NCI-H69 (cell line): ENCODE measurements at places on chromosomes 2 and 18.

DNA sequence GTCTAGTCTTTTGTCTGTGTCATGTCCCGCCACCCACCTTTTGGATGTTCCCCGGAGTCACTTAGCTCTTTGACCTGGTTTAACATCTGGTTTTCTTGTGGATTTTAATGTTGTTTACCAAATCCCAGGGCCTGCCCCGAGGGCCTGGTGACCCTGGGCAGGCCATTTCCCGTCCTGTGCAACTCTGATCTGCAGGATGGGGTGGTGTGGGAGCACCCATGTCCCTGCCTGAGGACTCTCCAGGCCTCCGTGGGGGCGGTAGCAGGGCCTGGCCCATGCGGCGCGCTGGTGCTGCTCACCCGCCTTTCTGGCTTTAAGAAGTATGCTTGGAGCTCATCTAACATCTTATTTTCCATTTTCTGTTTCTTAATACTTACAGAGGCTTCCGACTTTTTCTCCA is 10.7 kb downstream of the RAMP1 start:
- no peak for DNase-seq

GRCh38 chr2:218186355-218186766 is 19.6 kb upstream of the CXCR1 start:
- peak; percentile 55 for DNase-seq

DNA sequence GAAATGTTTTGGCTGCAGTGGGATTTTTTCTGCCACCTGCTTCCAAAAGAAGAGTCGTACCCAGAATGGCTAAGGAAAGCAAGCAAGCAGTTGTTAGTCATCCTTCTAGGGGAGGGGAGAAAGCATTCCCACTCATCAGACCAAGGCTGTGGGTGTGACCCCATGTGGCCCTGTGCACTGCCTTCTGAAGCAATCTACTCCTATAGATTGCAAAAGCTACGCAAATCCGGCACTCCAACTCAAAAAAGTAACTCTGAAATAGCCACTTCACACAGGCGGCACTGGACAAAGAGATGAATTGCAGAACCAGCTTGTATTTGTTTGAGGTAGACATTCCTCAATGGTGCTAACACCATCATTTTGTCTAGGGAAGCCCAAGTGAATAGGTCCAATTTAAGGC is 44.3 kb downstream of the ST3GAL5 start:
- DNase-seq: no peak

DNA sequence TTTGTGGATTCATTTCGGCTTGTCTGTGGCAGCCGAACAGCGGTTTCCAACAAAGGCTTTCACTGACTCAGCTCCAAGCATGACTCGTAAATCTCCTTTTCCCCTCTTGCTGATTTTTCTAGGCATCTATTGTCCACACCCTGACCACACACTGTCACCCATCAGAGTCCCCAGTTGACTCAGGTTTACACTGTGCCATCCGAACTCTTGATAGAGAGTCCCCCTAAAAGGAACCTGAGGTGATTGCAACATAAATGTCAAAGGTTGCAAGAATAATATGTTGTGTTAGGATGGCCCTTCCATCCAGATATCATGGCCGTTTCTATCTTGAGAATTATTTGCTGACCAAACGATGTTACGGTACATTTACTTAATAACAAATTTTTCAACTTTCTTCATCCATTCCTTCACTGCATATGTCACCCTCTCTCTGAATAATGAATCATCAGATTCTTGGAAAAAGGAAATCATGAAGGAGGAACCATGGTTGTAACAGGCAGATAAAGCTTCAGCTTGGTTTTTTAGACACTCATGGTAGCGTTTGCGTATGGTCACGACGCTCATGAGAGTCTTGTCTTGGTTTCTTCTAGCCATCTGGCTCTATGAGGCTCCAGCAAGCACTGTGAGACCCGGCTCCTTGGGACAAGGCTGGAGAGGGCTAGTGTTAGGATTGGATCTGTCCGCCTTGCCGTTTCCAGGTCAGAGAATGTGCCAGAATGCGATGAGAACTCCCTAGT is 72.1 kb downstream of the NPAS2 start:
- DNase-seq: no peak

DNA sequence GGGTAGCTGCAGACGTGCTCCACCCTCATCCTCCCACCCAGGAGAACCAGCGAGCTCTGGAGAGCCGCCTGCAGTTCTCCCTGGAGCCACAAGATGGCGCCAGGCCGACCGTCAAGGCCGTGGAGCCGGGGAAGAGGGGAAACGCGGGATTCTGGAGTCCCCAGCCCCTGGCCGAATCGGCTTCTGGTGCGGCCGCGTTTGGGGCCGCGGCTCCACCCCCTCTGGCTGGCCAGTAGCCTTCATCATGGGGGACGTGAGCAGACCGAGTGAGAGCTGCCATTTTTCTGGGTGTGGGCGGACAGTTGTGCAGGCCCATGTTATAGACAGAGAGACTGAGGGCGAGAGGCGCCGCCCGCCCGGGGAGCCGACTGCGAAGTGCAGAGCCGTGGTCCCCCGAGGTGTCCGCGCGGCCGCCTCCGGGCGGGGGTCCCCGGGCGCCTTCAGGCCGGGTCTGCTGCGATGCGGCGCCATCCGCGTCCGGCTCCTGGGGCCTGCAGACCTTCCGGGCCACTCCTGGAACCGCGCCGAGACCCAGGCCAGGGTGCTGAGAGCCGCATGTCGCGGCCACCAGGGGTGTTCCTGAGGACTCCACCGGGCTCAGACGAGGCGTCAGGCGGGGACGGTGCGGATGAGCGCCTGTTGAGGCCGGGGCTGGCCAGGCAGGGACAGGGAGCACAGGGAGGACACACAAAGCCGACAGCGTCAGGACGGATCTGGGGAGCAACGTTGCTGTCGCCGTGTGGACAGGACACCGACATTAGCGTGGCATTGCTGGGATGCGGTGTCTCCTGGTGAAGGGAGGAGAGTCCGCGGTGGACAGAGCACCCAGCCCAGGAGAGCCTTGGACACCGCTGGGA is 418.2 kb upstream of the HS6ST1 start:
- DNase-seq: peak; percentile 62

- no peak for DNase-seq
Observed at GRCh38 chr18:22324191-22325131, 93.3 kb downstream of the CTAGE1 start.

DNA sequence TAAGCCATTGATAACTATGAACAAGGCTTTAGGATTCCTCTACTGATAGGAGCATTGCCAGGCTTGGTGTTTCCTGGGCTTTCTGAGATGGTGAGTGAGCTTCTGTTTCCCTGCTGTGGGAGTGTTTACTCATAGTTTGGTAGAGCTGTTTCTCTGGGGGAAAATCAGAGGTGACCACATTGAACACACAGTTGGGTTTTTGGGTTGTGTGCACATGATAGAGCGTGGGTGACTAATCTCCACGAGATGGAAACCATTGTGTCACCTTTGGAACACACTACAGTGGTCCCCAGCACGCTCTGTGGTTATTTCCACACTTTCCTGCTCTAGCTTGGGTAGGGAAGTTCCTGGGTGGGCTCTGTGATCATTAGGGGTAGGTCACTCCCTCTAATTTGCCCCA is 5.4 kb downstream of the IL1R1 start:
- DNase-seq: no peak

- no peak for DNase-seq
Observed at GRCh38 chr2:203891474-203891873, 23.9 kb downstream of the CTLA4 start.

DNA sequence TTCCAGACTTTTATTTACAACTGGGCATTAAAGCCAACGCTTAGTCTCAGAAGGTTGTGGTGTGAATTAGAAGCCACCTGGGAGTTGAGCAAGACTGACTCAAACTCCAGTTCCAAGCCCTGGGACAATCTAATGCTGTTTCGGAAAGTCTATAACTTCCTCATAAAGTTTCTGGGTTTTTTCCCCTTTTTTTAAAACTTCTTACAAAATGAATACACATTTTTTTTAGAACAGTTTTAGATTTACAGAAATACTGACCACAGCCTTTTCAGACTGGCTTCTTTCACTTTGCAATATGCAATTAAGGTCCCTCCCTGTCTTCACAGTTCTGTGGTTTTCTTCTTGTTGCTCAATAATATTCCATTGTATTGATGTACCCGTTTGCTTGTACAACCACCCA is 115.9 kb upstream of the TWIST2 start:
- DNase-seq: no peak

- peak; percentile 17 for DNase-seq
Observed at GRCh38 chr2:59932341-59932740, 621.1 kb downstream of the BCL11A start.
